ENCODE measurements at places on chromosomes 1 and 21. TPM values are rescaled to one million over a fixed set of nuclear protein-coding genes. Genes with fewer than 3 reads are reported as not detected.

Gene RGS16
- not detected for total RNA-seq

Gene CACNA1S
- total RNA-seq, result not detected

Gene KRTAP27-1
- not detected for total RNA-seq

Gene SIM2
- not detected for total RNA-seq

Gene TDRKH
- 3.0 TPM for total RNA-seq

Gene GNAT2
- total RNA-seq, result not detected

Gene S100A2
- 97.7 TPM for total RNA-seq

Gene MNDA
- total RNA-seq, result 3.3 TPM

Gene EPHA2
- total RNA-seq, result 69.5 TPM

Gene HOOK1
- 17.7 TPM for total RNA-seq

Gene OR2L13
- total RNA-seq, result not detected

Gene WDR64
- total RNA-seq, result not detected

Gene CLCNKB
- total RNA-seq, result not detected

Gene INKA2
- total RNA-seq, result 5.9 TPM

Gene ADAMTS5
- total RNA-seq, result 7.8 TPM

Gene SPRR2G
- total RNA-seq, result 124 TPM

Gene SLC35E2B
- 30.9 TPM for total RNA-seq

Gene C1orf35
- 28.1 TPM for total RNA-seq

Gene GSTM5
- 1.2 TPM for total RNA-seq

Gene C4BPA
- not detected for total RNA-seq

Gene CHI3L1
- total RNA-seq, result 133 TPM

Gene HHAT
- total RNA-seq, result 5.8 TPM

Gene ARMH1
- total RNA-seq, result not detected

Gene COL16A1
- 85.5 TPM for total RNA-seq

Gene AK5
- 2.6 TPM for total RNA-seq

Gene UBE2Q1
- total RNA-seq, result 40.0 TPM

Gene ITGB2
- 19.3 TPM for total RNA-seq

Gene PPM1J
- 12.1 TPM for total RNA-seq

Gene ACTN2
- 0.06 TPM for total RNA-seq

Gene LCE2D
- 297 TPM for total RNA-seq

Gene KCNE2
- total RNA-seq, result not detected

Gene OR2L2
- total RNA-seq, result not detected

Gene PDPN
- 40.7 TPM for total RNA-seq

Gene SOD1
- 137 TPM for total RNA-seq

Gene GJA8
- not detected for total RNA-seq

All from lower leg skin (tissue), 4 donors.